ENCODE measurements at places on chromosomes 3 and 15.

- DNase-seq, result no peak
Observed at GRCh38 chr3:190178779-190179178, 58.1 kb upstream of the P3H2 start.

DNA sequence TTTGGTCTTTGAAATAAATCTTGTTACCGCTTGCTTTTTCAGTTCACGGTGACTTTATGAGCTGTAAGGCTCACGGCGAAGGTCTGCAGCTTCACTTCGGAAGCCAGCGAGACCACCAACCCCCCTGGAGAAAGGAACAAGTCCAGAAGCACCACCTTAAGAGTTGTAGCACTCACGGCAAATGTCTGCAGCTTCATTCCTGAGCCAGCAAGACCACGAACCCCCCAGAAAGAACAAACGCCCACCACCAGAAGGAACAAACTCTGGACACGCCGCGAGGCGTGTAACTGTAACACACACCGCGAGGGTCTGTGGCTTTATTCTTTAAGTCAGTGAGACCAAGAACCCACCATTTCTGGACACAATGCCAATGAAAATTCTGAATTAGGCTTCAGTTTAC lies 28.8 kb downstream of the GOLGA6A start:
- DNase-seq, result no peak

DNA sequence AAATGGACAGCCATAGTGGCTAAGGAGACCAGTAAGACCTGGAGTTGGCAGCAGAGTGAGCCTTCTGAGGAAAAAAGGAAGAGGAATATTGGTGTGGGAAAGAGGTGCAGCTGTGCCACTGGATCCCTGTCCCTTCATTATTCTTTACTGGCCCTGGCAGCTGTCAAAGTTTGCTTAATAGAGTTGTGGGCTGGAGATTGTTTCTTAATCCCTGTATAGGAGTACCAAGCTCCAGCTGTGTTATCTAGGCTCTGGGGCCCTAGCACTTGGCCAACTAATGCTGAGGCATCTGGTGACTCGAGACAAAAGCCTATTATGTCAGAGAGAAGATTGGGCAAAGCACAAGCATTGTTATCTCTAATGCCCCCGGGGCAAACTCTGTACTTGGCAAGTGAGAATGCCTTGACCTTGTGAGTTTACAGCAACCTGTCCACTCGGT lies 61.4 kb downstream of the ZNF609 start:
- no peak for DNase-seq

DNA sequence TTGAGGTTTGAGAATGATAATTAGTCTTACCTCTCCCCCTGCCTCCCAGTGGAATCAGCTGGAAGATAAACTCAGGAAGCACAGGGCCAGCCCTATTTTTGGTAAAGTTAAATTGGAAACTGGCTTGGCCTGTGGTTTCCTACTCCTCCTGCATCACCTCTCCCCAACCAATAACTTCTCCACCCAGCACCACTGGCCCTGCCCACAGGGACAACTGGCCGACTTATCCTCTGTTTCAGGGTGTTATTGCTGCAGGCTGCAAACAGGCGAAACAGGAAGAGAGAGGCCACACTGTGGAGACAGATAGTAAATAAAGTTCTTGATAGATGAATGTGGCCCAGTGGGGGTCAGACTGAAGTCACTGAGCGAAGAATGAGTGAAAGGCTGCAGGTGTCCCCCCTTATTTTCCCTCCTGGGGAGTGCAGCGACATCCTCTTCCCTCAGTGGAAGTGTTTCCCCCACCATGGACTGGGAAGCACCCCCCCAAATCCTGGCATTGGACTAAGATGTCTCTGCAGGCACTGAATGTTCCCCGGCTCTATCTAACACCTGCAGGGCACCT lies 47.1 kb downstream of the PDIA5 start:
- DNase-seq, result no peak

DNA sequence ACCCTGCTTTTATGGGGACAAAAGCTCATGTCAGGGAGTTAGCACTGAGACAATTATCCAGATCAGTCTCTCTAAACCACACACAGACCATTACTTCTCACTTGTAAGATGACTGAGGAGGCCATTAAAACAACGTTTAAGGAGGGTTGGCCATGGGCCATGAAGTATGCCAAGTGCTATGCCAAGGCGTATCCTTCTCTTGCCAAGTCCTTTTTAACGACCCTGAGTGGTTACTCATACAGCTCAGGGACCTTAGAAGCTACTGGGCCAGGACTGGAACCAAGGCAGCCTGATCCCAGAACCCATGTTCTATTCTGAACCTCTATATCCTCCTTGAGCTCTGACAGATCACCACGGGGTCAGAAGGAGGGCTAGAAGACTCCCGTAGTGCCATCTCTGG lies 50.0 kb downstream of the NMNAT3 start:
- no peak for DNase-seq

DNA sequence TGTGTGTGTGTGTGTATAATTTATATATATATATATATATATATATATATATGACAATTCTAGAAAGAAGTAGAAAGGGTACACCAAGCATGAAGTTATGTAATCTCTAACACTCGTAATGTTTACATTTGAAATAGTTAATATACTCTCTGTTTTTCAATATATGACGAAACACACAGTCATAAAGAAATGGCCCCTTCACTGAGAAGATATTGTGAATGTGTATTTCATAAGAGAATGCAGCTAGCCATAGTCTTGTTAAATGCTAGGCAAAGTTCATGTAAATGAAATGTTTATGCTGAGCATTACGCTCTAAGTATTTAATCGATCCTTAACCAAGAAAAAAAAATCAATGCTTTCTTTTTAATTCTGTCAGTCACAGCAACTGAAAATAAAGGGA lies 154.7 kb upstream of the TSPAN3 start:
- DNase-seq, result no peak

DNA sequence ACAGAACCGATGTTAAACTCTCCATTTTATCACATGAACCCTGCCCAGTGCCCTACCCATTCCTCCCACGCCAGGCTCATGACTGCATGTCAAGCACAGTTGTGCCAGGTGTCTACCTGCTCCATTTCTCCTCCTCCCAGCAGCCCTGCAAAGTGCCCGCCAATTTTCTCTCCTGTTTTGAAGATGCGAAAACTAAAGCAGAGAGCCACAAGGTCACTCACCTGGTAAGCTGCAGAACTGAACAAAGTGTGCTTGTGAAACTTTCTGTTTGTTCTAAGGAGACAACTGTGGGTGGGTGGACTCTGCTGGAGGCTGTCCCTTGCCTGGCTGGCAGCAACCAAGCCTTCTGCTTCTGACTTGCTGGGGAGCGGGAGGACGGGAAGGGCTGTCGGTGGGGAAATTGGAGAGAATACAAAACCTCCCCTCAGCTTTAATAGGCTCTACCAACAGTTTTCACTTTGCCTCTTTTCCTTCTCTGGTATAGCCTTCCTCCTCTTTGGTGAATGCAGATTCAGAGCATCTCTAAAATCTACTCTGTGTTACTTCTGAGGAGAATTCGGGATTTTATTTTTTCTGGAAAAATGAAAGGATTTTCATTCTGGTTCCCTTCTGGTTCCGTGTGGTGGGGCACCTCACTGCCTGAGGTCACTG lies 23.0 kb downstream of the LIMD1 start:
- no peak for DNase-seq

- DNase-seq, result no peak
Observed at GRCh38 chr15:34279368-34279767, 54.6 kb downstream of the EMC4 start.

DNA sequence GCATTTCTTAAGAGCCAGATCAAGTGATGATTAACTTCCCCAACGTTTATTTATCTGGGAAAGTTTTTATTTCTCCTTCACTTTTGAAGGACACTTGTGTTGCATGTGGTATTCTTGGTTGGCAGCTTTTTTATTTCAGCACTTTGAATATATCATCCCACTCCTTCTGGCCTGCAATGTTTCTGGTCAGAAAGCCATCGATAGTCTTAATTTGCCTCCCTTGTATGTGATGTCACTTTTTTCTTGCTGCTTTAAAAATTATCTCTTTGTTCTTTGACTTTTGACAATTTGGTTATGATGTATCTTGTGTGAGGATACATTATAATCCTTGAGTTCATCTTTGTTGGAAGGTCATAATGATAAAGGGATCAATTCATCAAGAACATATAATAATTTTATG lies 503.2 kb downstream of the OTOL1 start:
- DNase-seq, result no peak

DNA sequence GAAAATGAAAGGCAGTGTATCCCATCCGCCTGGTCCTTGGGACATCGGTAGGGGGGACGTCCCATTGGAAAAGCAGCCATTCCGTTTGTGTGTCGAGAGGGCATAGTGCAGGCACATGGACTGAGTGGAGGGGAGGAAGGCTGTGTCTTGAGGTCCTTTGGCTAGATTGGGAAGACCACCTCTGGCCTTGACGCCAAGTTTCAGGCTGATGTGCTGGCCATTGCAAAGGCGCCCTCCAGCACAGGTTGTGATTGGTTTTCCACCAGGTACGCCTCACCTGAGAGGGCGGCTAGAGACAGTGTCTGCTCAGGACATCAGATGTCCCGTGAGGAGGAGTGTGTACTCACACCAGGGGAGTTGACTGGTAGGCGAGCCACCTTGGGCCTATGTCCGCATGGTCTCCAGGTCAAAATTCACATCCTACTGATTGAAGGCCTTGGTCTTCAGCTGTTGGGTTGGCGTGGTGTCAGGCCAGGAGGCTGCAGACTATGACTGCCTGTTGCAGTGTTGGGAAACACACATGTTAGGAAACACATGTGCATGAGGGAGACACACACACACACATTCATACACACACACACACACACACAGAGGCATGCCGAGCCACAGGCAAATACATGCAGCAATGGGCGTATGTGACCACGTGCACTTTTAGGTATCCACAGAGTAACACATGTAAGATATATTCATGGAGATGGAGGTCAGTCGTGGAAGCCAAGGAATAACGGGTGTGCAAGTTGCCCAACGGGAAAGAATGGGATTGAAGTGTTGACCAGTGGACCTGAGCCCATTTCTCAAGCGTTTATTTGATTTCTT lies 98.4 kb downstream of the SNRPN start:
- DNase-seq, result no peak

DNA sequence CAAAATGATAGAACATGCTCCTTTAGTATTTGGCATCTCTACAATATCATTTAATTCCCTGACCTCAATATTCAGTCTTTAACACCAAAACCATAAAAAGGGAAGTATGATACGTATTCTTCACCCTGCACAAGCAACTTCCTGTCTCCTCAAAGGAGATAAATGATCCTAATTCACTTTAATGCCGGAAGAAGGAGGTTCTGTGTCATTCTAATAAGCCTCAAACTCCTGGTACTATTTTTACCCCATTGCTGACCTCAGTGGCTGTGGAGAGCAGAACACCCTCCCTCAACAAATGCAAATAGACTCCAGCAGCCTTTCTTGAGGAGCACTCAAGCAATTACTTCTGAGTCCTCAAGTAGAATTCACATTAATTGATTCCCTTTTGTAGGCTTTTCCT lies 173.3 kb downstream of the TMEM108 start:
- no peak for DNase-seq

- DNase-seq, result no peak
Observed at GRCh38 chr15:59555696-59556095, 55.9 kb upstream of the GCNT3 start.

DNA sequence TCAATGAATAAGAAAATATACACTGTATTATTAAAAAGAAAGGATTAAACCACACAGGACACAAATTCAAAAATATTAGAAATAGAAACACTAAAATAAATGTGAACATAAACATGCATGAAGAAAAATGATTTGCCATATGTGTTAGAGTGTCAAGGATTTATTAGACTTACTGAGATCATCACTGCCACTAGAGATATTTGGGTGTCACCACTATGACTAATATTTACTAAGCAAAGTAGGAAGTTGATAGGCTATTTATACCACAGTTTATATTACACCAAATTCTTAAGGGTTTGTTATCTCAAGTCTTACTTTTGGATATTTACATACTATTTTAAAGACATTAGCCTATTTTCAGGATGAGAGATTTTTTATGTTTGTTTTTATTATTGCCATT lies 575.0 kb upstream of the SGO1 start:
- DNase-seq, result no peak

DNA sequence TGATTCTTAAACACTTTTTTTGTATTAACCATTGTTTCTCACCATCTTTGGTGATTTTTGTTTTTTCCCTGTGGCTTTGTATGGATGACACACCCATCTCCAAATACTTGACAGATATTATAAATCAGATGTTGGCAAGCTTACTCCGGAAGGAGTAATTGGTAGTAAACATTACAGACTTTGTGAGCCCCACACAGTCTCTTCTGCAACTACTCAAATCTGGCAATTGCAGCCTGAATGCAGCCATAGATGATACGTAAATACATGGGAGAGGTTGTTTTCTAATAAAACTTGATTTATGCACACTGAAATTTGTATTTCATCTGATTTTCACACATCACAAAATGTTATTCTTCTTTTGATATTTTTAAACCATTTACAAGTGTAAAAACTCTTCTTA lies 331.5 kb downstream of the ARPP21 start:
- DNase-seq, result no peak

- no peak for DNase-seq
Observed at GRCh38 chr3:49424816-49425215, 2.5 kb upstream of the AMT start.

DNA sequence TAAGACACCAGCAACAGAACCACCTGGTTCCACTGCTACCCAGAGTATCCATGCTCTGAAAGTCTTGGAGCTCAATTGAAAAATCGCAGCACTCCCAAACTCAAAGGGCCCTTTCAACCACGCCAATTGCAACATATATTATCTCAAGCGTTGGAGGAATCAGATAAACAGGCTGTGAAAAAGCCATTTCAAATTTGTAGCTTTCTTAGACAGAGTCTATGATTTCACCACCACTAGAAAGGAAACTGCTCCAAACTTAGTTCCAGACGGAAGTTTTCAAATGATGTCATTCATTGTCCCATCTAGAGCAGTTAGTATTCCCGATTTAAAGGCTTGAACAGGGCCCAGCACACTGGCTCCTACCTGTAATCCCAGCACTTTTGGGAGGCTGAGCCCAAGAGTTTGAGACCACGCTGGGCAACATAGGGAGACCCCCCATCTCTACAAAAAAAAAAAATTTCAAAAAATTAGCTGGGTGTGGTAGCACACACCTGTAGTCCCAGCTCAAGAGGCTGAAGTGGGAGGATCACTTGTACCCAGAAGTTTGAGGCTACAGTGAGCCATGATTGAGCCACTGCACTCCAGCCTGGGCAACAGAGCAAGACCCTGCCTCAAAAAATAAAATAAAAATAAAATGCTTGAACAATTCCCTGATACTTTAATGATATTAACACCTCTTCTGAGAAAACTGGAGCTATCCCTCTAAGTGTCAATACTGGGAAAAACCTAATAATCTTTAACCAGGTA lies 16.8 kb downstream of the TNIK start:
- no peak for DNase-seq

DNA sequence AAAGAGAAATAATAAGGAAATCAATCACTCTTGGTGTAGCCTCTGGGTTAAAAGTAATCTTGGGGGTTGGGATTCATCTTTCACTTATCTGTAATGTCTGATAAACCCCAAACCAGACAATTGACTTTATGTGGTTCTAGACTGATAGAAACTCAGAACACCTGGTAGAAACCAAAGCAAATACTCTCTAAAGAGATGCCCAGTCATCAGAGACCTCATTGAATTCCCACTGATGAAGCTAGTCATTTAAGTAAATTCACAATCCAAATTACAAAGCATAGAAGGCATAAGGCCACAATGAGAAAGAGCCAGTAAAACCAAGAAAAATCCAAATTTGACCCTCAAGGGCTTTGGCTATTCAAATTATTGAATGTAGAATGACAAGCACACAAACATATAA lies 250.6 kb downstream of the MBNL1 start:
- DNase-seq, result no peak
